Putamen (tissue), 1 donor: ENCODE measurements at places on chromosomes 16 and 17.

DNA sequence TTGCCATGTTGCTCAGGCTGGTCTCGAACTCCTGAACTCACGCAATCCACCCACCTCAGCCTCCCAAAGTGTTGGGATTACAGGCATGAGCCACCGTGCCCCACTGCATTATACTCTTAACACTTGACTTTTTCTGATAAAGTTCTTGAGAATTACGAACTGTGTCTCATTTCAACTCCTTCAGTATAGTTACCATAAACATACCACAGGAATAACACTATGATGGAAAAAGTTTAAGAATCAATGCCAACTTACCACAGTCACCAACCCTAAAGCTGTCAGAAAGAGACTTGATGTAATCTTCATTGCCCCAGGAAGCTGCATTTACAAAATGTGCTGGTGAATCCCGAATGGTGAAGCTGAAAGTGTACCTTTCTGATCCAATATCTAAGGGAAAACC is 10.2 kb downstream of the MEIOB start:
- DNase-seq, result no peak

DNA sequence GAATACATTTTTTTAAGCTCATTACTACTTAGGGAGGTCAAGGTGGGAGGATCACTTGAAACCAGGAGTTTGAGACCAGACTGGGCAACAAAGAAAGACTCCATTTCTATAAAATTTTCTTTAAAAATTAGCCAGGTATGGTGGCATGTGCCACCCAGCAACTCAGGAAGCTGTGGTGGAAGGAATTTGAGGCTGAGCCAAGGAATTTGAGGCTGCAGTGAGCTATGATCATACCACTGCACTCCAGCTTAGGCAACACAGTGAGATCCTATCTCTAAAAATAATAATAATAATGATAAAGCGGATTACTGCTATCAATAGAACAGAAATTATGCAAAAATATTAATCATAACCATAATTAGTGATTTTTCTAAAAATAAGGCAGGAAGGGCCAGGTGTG is 170.3 kb downstream of the COPRS start:
- no peak for DNase-seq

GRCh38 chr17:68228817-68229570 is 18.8 kb upstream of the AMZ2 start:
- DNase-seq, result no peak

GRCh38 chr16:89434490-89434889 is 55.9 kb downstream of the ANKRD11 start:
- DNase-seq, result no peak

DNA sequence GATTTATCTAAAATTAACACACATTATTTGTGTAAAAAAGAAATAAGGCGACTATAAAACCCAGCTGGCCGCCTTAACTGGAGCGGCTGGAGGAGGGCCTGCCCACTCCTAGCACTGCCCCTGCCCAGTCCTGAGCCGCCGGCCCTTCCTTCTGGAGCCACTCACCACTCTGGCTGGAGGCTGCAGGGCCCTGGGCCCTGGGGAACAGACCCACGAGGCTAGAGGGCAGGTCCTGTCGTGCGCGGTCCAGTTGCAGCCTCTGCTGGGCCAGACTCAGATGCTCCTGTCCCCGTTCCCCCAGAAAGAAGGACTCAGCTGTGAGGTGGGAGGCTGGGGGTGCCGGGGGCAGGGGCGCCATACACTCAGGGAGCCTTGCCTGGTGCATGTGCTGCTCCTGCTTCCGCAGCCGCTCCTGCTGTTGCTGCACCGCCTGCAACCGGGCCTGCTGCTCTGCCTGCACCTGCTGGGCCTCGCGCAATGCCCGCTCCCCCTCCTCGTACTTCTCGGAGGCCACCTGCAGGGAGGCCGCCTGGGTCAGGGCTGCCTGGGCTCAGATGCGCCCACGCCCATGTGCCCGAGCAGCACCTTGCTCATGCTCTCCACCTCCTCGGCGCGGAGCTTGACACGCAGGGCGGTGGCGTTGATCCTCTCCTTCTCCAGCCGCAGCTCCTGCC is 9.0 kb upstream of the MRPL38 start:
- DNase-seq, result no peak

DNA sequence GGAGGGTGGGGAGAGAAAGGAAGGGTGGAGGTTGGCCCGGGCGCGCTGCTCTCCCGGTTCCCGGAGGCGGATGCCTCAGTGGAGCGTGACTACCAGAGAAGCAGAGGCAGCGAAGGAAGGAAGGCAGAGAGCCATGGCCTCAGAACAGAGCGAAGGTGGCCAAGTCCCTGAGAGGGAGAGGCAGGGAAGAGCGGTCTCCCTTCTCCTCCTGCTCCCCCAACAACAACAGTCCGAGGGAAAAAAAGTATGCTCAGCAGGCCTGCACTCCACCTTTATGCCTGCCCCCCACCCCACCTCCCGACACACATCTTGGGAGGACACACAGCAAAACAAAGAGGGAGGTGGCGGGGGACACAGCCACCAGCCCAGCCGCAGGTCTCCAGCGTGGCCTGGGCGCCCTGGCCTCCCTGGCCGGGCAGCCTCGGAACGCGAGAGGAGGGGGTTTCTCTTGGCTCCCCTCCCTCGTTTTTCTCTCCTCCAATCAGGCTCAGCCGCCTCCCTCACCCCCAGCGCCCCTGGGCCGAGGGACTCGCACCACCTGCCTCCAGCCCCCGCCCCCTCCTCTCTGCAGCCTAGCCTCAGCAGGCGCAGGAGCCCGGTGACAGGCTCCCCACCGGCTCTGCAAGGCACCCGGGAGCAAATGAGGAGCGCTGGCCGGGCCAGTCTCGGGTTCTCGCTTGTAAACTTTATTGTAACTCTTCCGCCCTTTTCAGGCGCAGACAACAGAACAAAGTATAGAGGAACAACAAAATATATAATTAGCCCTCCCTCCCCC is 1.1 kb upstream of the HOXB7 start:
- DNase-seq, result no peak

DNA sequence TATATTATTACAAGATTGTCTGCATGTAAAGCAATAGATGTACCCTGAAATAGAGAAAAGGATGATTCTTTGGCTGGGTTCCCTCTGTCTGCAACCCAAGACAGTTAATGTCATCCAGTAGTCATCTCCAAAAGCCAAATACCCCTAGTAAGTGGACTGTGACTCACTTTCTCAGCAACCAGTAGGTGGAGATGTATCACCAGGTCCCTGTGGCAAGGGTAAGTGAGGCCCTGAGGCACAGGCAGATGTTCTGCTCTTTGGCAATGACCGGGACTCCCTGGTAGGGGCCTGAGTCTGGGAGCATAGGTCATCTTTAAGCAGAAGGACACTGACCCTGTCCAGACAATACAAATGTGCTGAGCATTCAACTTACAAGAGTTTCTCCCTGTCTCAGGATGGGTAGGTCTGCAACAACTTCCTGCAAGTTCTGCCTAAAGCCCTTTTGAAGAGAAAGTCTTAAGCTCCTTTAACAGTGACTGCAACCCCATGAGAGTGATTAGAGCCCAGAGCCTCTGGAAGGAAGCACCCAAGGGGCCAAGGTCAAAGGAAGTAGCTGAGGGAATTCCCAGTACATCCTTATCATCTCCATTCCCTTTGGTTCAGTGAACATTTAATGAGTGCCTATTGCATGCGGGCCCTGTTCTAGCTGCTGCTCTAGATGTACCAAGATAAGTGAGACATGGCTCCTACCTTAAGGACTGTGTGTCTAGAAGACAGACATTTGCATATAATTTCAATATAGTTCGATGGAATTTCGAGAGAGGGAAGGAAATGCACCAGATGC is 31.9 kb downstream of the PMP22 start:
- peak; percentile 32 for DNase-seq

DNA sequence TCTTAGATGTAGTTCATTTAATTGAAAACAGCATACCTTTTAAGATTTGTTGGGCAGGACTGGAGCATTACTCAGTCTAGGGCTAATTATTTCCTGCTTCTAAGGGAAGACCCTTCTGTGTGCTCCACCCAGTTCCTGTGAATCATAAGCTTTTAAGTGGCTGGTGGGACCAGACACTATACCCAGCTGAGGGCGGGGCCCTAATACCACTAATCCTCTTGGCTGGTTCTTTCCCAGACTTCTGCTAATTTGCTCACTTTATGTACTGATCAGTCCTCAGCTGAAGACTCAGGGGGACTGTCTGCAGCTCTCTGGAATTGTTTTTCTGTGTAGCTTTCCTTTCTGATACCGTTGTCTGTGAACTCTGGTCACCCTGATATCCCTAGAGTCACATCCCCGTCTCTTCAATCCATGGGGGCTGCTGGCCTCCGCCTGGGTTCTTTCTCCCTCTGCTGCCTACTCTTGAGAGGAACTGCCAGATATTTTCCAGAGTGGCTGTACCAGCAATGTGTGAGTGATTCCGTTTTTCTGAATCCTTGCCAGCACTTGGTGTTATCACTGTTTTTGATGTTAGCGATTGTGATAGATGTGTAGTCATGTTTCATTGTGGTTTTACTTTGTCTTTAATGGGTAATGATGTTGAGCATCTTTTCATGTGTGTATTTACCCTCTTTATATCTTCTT is 35.1 kb downstream of the MFSD11 start:
- DNase-seq, result no peak

DNA sequence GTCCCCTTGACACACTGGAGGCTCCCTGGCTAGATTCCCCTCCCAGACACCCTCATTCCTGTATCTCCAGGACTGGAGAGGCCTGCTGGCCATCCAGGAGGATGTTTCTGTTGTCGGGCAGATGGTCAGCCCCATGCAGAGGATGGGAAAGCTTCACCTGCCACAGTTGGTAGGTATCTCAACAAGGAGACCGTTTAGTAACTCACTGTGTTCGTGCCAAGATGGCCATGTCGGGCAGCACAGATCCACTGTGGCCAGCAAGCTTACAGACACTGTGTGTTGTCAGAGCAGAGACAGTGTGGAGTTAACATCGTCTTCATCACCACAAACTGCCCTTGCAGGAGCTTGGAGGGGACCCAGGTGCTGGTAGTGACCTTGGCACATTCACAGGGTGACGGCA is 390.9 kb downstream of the SEC14L1 start:
- no peak for DNase-seq

- DNase-seq, result no peak
These were observed 25.3 kb upstream of the TMC5 start for GRCh38 chr16:19392352-19392751.

DNA sequence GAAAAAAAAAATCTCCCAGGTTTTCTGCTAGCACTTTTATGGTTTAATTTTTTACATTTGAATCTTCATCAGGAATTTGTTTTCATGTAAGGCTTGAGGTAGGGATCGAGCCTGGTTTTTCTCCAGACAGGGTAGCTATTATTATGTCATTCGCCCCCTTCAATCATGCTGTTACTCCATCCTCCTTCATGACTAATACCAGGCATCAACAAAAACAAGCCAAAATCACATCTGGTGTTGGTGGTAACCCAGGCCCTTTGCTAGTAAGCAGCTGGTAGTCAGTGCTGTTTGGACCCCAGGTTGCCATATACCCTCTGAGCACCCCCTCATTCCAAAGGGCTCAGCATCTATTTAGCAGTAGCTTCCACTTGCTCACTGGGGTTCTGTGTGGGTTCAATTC is 29.5 kb downstream of the DRC3 start:
- DNase-seq, result no peak

- peak; percentile 67 for DNase-seq
These were observed 512 bp downstream of the AKAP1 start for GRCh38 chr17:57085448-57086068.

DNA sequence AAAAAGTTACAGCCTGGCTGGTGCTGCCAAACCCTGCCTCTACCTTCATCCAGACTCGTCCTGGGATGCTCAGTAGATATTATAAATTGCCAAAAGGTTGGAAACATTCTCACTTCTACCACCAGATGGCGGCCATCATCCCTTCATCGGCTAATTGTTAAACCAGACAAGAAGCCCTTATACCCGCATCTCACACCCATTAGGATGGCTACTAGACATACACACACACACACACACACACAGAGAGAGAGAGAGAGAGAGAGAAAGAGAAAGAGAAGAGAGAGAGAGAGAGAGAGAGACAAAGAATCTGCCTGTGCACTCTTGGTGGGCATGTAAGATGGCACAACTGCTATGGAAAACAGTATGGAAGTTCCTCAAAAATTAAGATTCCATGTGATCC is 15.0 kb upstream of the SCIMP start:
- DNase-seq, result peak; percentile 74
